NCI-H2227 treated with DMSO at 0.1 percent for 48 hours (cell line): ENCODE measurements at places on chromosomes 3 and 15.

GRCh38 chr15:63093486-63094205 is 28.0 kb upstream of the LACTB start:
- DNase-seq: peak; percentile 54

DNA sequence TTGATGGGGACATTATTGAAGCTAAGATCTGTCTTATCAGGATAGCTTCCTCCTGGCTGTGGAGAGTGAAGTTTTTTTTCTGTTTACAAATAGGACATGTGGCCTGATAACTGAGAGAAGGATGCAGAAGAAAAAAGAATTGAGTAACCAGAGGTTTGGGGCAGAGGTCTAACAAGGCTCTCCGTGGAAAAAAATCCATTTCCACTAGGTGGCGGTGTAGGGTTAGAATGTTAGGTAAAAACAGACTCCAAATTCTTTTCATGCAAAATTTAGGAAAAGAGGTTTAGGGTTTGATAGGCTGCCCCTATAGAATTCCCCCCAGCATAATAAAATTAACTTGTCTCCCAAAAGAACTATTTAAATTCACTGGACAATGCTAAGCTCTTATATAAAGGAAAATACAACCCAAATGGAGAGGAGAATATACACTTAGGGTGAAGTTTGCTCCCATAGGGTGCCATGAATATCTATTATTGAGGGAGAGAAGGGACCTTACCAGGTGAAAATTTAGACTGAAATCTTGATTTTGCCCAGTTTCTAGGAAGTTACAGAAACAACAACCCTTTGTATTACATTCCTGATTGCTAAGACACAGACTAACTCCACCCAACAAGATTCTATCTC is 1560.4 kb downstream of the OTOL1 start:
- no peak for DNase-seq

DNA sequence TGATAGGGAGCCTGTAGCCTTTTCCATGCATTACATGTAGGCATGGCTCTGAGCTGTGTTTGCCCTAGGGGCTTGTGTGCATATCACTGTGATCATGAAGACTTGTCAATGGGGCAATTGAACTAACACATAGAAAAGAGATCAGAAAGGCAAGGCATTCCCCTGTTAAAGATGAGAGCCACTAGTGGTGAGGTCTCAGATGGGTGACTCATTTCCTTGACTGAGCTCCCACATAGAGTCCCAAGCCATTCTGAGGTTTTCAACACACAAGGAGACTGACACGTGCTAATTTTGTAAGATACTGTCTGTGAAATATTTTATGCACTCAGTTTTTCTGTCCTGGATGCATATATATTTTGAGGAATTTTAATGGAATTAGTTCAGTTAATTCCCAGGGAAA is 53.8 kb downstream of the SAMMSON start:
- DNase-seq: no peak

GRCh38 chr15:68259883-68260282 is 17.7 kb upstream of the FEM1B start:
- no peak for DNase-seq

DNA sequence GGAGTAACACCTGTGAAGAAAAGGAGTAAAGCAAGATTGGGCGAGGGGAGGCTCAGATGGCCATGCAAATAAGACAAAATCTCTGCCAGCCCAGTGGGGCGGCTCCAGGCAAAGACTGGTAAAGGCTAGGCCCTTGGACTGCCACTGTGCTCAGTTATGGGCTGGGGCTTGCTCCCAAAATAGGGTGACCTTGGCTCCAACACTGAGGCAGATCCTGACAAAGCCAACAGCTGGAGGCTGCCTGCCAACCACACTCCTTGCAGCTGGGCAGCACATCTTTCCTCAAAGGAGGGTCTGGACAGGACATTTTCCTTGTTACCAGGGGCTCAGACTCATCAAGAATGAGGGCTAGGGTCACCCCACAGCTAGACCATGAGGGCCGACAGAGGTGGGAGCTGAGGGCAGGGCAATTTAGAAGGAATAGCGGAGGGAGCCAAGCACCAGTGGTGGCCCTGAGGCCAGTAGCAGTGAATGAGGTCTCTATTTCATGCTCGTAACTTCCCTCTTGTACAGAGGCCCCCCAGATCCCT is 86.1 kb downstream of the CHRD start:
- DNase-seq: no peak
